ENCODE measurements at places on chromosomes 6 and 20. TPM values are rescaled to one million over a fixed set of nuclear protein-coding genes. Genes with fewer than 3 reads are reported as not detected.

Gene TLDC2
- not detected for total RNA-seq

DNA sequence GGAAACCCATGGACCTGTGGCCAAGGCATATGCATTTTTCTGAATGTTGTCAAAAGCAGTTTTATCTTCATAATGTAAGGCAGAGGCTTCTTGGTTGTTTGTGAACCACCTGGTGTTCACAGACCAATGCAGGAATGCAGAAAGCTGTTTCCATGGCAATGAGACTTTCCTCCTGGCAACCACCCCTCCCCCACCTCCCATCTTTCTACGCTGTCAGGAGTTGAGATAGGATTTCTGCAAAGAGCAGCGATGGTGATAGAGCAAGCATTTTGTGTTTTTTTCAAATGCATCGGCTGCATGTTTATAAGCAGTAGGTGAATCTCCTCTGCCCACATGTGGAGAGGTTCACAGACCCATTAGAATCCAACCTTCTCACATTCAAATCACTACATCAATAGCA is 114.1 kb upstream of the SMLR1 start:
- DNase-seq, result no peak

DNA sequence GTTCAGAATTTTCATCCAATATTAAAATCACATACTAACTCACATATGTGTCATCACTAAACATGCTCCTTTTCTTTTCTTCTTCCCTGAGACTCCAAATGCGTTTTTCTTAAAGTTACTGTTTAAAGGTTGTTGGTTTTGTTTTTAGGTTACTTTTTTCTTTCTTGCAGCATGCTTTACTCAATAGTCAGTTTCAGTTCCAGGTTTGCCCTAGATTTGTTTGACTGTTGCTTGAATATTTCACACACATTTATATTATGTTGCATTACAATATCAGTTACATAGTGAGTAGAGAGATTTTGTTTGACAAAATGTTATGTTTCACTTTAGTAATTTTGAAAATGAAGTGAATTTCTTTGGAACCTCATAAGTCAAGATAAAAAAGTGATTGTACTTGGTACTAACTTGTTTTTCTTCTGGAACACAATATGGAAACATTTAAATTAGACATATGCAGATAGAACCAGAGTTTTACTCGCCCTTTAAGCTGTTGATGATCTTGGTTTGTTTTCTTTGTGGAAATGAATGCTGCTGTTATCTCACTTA is 27.3 kb downstream of the FNDC1 start:
- DNase-seq, result no peak

GRCh38 chr6:144886682-144887081 is 601.5 kb downstream of the UTRN start:
- DNase-seq, result no peak

Measured in right cardiac atrium (tissue), 5 donors.